CD4-positive, alpha-beta memory T cell (primary cell): ENCODE measurements at places on chromosomes 2 and 18. TPM values are rescaled to one million over a fixed set of nuclear protein-coding genes. Genes with fewer than 3 reads are reported as not detected.

GRCh38 chr18:2985628-2986027 is 27.3 kb downstream of the LPIN2 start:
- peak; percentile 69 for DNase-seq

GRCh38 chr18:54926593-54927325 is 32.5 kb downstream of the CCDC68 start:
- no peak for DNase-seq

DNA sequence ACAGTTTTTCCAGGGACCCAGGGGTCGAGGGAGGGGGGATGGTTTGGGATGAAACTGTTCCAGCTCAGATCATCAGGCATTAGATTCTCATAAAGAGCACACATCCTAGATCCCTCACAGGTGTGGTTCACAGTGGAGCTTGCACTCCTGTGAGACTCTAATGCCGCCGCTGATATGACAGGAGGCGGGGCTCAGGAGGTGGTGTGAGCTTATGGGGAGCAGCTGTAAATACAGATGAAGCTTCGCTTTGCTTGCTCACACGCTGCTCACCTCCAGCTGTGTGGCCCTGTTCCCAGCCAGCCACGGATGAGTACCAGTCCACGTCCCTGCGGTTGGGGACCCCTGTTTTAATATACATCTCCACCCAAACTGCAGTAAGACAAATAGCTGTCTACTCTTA is 204.2 kb downstream of the AGAP1 start:
- no peak for DNase-seq

Gene TGFA
- 4.2 TPM for total RNA-seq

Gene TNFAIP6
- not detected for total RNA-seq

DNA sequence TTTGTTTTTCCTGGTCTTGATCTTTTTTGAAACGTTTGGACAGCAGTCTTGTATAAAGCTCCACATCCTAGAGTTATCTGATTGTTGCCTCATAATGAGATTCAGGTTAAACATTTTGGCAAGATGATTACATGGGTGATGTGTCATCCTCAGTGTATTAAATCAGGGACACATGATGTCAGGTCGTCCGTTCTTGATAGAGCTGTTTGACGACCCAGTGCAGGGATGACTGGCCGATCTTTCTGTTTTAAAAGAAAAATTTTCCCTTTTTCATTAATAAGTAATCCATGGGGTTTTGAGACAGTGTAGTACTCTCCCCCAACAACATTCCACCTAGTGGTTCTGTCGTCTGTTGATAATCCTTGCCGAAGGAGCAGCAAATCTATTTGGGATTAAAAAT is 44.5 kb upstream of the SERPINB2 start:
- no peak for DNase-seq

- no peak for DNase-seq
Measured at GRCh38 chr2:236577481-236578410, 8.1 kb downstream of the ACKR3 start.

Gene RNF144A
- total RNA-seq: 41.1 TPM

Gene MSH6
- 49.9 TPM for total RNA-seq

DNA sequence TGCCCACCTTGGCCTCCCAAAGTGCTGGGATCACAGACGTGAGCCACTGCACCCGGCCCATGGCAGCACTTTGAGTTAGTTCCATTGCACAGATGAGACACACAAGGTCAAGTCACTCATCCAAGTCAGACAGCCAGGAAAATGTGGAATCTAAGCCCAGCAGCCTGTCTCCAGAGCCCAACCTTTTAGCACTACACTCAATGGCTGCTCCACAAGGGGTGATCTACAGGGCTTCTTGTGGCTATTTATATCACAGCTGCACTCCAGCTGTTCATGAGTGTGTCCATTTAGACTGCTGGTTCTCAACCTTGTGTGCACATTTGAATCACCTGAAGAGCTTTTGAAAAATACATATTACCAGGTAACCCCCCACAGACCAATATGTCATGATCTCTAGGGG is 72.9 kb upstream of the RPL31 start:
- DNase-seq: no peak

DNA sequence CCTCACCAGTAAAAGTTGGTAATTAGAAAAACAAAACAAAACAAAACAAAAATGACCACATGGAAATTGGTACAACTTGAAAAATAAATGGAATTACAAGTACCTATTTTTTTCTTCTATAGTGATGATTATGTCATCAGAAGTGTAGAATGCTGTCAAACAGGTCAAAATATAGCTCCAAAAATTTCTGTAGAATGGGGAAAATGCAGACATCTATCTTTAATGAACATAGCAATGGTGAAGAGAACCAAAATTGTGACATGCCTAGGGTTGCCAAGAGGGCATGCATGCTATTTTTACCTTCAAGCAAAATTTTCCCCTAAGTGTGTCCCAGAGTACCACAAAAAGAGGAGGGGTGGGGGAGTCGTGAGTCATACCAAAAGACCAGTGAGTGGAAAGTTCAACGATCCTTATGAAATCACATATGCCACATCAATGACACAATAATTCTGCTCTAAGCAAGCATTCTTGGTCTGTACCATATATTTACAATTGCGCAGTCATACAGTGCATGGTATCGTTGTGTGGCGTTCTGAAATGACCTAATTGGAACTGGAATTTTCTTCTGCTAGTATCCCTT is 1436.4 kb downstream of the SUCLG1 start:
- DNase-seq: no peak

DNA sequence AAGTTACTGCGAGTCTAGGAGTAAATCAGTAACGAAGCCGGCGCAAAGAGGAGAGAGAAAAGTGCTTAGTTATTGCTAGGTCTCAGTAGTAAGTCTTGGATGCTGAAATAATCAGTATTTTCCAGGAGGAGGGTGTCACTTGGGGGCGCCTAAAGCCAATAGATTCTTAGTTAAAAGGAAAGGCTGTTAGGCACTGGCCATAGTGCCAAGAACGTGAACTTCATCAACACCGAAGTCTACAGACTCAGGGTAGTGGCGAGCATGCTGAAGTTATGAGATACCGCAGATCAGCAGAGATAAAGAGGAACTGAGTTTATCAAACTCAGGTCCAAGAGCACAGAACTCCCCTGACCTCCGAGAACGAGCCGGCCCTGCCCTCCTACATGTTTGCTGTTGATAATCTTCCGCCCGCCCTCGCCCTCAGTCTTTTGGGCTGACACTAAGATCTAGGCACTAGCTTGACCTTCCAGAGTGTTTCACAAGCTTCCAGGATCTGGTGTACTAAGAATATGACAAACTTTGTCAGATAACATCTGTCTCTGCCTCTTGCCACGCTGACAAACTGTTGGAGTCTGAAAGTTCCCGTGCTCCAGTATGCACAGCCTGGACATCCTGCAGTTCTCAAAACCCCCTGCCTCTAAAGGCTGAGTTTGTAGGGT is 49.2 kb downstream of the CYB5A start:
- no peak for DNase-seq

GRCh38 chr18:42914476-42914875 is 201.0 kb downstream of the RIT2 start:
- no peak for DNase-seq

Gene SPATA3
- not detected for total RNA-seq

Gene TFCP2L1
- not detected for total RNA-seq

Gene DES
- not detected for total RNA-seq

GRCh38 chr2:223995569-223995968 is 38.3 kb downstream of the MRPL44 start:
- DNase-seq: no peak

DNA sequence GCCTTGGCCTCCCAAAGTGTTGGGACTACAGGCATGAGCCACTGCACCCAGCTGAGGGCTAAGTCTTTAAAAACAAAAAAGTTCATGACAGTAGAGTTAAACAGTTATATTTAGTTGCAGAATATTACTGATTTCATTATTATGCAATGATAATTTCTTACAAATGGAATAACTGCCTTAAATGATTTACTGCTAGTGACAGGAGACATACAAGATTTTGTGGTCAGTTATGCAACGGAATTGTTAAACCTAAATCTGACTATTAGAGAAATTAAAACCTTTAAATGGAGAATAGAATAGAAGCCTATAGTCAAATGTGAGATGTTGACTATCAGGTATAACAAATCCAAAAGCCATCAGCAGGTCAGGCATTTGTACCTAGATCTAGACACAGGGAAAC is 10.3 kb upstream of the DNAJC10 start:
- no peak for DNase-seq

DNA sequence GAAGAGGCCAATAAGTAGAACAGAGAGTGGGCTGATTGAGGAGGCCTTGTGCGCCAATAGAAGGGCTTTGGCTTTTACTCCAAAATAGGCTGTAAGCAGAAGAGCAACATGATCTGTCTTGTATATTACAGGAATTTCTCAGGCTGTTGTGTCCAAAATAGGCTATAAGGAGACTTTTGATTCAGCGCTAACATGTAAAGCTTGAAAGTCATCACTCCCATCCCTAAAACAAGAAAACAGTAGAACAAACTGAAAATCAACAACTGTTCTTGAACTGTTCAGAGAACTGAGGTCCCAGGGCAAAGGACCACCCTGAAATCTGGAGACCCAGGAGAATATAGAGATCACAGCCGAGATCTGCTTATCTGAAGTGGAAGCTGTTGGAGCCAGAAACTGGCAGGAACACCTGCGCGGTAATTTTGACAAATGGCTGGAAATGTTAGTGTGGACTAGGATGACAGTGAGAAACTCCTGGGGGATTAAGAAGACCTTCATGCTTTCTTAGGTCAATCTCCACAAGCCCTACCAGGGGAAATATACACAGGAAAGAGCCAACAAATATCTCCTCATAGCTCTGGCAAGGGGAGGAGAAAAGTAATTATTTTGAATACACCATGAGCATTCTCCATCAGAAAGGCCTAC is 258.6 kb downstream of the RBM43 start:
- no peak for DNase-seq

DNA sequence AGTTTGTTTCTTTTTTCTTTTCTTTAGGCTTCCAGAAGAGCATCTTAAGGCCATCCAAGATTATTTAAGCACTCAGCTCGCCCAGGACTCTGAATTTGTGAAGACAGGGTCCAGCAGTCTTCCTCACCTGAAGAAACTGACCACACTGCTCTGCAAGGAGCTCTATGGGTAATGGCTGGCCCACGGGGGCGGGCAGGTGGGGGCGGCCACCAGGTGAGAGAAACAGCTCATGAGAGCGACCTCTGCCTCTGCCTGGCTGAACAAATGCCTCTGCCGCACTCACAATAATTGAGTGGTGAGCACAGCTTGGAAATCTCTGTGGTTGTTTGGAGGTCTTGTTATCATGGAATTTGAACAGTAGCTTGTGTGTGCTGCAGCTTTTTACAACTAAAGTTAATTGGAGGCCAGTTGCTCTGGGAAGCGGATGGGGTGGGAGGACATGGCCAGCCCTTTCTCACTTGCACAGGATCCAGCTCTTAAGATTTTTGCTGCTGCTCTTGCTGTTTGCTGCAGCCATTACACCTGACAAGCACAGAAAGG is 70.4 kb downstream of the INPP5D start:
- DNase-seq: no peak

Gene CD28
- total RNA-seq: 203 TPM

GRCh38 chr2:209788925-209789324 is 17.3 kb downstream of the UNC80 start:
- DNase-seq: no peak

DNA sequence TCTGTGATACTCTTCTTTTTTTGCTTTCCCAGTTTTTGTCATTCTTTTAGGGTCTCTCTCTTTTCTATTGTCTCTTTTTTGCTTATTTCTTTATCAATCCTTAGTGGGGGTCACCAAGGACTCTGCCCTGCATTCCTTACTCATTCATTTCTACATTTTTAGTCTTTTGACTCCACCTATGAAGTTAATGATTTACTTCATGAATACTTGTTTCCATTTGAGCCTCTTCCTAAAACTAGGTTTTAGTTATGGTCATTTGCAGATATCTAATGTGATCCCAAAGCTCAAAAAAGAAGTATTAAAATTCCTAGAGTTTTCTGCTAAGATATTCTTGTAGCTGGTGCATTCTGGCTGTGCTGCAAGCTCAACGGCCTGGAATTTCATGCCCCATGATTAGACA is 149.3 kb upstream of the AQP4 start:
- no peak for DNase-seq

DNA sequence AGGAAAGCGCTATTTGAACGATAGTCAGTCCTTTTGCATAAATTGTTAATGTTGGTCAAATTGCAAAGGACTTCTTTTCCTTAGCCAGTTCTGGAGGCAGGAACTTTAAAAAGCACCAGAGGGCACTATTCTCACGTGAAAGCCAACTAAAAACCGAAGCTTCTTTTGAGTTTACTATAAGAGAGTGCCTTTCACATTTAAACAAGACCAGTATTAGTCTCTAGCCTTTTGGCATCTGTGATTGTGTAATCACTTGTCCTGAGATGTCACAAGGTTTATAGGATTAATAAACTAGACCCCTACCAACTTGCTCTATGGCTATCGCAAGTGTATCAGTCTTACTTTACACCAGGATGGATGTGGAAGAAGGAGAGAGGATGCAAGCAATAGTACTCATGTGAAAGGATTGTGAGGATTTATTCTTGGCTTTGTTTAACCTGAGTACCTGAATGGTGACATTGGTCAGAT is 14.4 kb upstream of the STAT4 start:
- DNase-seq: peak; percentile 52

DNA sequence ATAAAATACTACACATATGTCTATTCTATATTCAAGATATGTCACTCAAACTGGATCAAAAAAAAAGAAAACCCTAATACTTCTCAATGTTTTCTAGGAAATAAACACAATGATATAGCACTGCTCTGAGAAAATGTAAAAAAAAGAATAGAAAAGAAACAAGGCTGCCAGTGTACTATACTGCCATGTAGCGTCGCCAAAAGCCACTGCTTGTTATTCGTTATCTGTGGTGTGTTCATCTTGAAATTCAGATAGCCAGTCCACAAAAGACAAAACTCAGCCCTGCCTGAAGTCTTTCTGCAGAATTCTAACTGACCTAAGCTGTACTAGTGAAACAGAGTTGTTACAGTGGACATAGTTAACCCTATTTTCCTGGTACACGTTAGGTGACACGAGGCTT is 12.2 kb upstream of the YPEL5 start:
- no peak for DNase-seq
